Right cardiac atrium (tissue), 5 donors: ENCODE measurements at places on chromosomes 5 and 9. TPM values are rescaled to one million over a fixed set of nuclear protein-coding genes. Genes with fewer than 3 reads are reported as not detected.

GRXCR2 gene
- 2.3 TPM for total RNA-seq

ANXA6 gene
- 238 TPM for total RNA-seq

GMCL2 gene
- not detected for total RNA-seq

ZFP62 gene
- total RNA-seq: 20.1 TPM

ASPN gene
- 9.8 TPM for total RNA-seq

ARPC5L gene
- total RNA-seq: 37.5 TPM

PCDHGB2 gene
- total RNA-seq: 3.5 TPM

FSD1L gene
- 4.3 TPM for total RNA-seq

IL13 gene
- total RNA-seq: not detected

MCIDAS gene
- not detected for total RNA-seq

LCN9 gene
- total RNA-seq: not detected

CCL19 gene
- 5.7 TPM for total RNA-seq

SLC31A1 gene
- 20.7 TPM for total RNA-seq

DNA sequence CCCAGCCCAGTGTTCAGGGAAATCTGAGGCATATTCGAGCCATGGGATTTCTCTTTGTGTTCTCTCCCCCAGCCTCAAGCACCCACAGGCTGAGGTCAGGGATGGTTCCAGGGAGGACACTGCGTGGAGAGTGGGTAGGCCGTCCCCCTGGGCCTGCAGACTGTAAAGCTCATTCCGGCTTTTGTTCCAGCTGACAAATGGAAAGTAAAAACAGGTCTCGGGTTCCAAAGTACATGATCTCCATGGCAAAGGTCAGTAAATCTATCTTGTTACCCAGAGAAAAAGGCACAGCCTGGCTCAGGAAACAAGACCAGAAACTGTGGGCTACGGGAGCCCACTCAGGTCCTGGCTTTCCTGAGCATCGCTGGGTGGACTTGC is 116.2 kb downstream of the ROR2 start:
- no peak for DNase-seq

GRCh38 chr9:114371343-114371944 is 16.3 kb downstream of the AKNA start:
- DNase-seq: no peak

- DNase-seq: no peak
Measured at GRCh38 chr5:35540002-35540401, 77.7 kb upstream of the SPEF2 start.

DNA sequence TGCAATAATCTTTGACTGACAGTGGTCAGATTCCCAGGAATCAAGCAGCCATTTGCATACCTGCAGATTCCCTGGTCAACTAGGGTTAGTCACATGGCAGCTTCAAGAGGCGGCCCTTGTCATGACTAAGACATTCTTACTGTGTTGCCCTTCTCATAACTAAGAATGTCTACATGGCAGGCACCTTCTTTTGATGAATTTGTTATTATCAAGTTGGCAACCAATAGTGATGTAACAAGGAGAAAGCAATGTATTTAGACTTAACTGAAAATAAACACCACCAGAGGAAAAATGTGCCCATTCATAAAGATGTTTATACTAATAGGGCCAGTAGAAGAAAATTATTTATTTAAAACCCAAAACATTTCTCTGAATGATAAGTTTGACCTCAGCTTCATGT is 215.6 kb downstream of the TLE1 start:
- no peak for DNase-seq

DNA sequence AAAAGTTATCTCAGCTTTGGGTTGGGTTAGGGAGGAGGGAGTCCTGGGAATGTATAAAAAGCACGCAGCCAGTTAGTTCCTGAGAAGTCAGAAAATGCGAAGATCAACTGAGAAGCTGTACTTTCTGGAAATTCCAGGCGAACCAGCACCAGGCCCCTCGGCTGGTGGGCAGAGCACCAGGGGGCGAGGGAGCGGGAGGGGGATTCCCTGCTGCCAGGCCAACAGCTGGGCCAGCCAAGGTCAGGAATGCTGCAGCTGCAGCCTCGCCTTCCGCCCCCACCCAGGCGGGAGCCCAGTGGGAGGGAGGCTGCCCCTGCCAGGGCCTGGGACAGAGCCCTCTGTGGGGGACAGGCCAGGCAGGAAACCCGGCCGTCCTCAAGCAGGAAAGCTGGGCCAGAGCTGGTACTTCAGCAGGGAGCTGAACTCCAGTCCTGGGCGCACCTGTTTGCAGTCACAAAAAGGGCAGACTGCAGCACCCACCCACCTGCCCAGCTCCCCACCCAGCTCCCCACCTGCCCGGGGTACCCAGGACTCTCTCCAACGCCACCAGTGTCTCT is 35.5 kb downstream of the VAV2 start:
- DNase-seq: peak; percentile 81

- no peak for DNase-seq
Measured at GRCh38 chr9:129322641-129323375, 144.7 kb upstream of the IER5L start.

DNA sequence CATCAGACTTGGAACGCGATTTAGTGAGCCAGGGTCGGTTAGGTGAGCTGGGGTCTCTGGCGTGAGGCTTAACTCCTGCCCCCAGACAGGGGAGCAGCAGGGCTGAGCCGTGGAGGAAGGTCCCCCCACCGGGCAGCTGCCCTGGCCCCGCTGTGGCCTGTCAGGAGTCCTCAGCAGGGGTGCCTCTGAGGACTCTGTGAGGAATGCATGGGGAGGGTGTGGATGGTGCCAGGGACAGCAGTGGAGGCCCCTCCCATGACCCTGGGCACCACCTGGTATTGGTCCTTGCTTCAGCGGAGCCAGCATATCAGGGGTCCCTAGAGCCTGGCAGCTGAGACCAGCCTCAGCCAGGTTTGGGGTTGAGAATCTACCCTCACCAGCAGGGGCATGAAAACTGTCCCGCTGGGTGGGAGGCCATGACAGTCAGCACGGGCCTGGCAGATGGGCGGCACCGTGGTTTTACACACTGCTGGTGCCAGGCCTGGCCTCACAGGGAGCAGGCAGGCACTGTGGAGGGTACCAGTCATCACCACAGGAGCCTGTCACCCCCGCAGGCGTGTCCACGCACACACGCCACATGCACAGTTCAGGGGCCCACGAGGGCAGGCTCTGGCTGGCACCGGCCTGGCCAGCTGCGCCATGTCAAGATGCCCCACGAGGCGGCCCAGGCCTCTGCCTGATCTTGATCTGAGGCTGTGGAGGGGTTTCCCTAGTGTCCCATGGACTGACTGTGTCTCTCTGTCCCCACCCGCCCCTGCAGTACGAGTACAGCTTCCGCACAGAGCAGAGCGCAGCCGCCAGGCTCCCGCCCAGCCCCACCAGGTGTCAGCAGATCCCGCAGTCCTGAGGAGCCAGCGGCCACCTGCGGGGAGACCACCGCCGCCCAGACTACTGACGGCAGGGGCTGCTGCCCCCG is 111.1 kb upstream of the LMX1B start:
- peak; percentile 56 for DNase-seq

DNA sequence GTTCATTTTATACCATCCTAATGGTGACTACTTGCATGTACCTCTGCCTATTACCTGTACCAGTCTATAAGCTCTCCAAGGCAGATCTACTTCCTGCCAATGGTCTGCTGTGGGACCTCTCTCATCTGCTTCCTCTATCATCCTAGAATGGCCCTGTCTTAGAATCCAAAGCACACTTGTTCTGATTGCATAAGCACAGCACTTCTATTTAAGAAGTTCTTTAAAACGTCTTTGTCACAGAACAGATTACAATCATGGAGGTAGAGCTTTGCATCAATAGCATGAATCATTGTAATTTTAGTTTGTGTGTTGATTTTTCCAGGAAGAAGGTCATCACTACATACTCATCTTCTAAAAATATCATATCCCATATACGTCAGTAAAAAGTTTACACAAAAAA is 131.8 kb upstream of the ACOT12 start:
- no peak for DNase-seq

DNA sequence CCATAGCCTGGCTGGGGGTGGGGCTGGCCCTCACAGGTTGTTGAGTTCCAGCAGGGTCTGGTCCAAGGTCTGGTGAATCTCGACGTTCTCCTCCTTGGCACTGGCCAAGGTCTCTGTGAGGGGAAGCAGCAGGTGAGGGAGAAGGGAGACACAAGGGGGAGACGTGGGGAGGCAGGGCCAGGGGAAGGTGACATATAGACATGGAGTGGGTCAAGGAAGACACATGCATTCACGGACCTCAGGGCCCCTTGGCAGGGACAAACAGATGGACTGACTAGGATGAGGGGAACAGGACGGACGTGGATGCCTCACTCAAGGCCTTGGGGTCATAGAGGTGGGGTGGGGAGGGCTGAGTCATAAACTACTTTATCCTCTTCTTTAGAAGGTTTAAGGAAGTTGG is 7.7 kb downstream of the TPM2 start:
- no peak for DNase-seq

DNA sequence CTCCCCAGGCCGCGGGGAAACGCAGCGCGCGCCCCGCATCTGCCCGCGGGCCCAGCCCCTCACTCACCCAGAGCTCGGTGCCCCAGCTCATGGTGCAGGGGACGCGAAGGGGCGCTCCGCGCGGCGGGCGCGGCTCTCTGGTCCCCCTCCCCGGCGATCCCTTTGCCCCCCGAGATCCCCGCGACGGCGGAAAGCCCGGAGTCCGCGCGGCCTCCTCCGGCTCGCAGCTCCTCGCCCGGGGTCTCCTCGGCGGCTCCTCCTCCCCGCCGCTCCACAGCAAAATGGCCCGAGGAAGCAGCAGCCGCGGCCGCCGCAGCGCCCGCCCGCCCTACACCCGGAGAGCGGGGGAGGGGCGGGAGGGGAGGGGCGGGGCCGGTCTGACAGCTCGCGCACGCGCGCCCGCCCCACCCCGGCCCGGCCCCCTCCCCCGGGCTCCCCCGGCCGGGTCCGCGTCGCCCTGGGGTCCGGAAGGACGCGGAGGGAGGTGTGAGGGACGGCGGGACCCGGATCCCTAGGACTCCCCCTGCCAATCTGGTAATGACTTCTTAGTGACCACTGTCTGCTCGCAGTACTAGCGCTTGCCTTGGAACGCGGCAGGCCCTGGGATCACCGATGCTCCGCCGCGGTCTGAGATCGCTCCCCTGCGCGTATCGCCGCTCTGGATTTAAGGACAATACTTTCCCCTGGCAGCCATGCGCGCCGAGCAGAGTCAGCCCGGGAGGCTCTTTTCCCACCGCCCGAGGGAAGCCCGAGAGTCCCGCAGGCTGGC is at the start of gene FNBP1:
Gene FNBP1 (minus strand): TSS at position 305 of the 769 bp plus-strand sequence. CDS start 214 bp downstream, at position 91.
- peak; percentile 94 for DNase-seq

- no peak for DNase-seq
Measured at GRCh38 chr5:171801-172331, 19.4 kb upstream of the LRRC14B start.

- no peak for DNase-seq
Measured at GRCh38 chr9:84593352-84593751, 76.2 kb upstream of the NTRK2 start.

DNA sequence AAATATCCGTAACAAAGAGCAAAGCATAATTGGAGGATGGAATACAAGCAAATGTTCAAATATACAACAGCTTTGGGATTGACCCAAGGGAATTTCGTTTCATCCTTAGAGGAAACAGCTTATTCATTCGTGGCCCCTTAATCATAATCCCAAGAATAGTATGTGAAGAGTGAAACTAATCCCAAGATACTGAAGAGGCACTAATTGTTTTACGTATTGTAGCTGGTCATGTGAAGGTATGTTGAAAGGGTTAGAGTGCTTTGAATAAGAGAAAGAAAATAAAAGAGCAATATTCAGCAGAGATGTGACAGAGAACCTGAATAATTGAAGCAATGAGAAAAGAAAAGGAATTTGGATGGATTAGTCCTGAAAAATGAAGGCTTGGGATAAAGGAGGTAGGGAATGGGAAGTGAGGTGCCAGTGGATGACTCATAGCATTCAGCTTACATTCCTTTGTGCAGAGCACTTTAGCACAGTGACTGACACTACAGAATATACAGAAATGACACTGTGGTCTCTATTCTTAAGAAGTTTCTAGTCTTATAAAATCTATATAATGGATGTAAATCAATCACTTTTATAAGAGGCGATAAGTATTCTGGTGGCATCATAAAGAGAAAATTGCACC is 221.9 kb downstream of the TLR4 start:
- DNase-seq: no peak

GRCh38 chr5:116861097-116861496 is 286.5 kb upstream of the SEMA6A start:
- DNase-seq: no peak

GRCh38 chr5:75202935-75203334 is 33.7 kb downstream of the ANKRD31 start:
- DNase-seq: no peak

DNA sequence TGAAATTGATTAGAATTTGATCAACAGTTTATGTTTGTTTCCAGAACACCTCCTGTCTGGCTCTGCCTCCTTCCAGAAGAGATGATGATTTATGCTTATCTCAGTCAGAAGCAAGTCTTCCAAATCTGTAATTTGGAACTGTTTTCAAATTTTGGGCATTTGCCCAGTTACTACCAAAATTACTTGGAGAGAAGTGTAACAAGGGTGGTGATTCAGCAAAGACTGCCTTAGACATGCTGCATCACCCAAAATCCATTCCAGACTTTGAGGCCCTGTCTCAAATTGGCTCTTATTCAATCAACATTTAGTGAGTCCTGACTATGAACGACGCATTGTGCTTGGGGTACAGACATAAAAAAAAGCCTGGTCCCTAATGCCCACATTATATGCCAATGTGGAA is 89.4 kb downstream of the SH3TC2 start:
- no peak for DNase-seq

DNA sequence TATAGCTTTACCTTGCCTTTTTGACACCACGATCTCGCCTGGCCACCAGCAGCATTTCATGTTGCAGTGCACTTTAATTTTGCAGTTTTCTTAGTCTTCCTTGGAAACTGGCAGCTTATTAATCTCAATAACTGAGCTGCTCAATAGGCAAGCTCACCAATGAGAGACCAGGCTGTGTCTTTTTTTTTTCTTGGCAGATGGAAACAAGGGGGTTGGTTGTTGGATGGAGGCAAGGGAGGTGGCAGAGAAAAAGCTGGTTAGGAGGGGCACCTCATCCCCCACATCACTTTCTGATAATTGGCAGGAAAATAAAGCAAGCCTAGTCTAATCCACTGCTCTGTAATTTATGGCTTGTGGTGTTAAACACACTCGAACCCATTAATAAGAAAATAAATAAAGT is 324.5 kb upstream of the WWC1 start:
- no peak for DNase-seq

- DNase-seq: no peak
Measured at GRCh38 chr9:114431003-114431402, 43.2 kb upstream of the AKNA start.

GRCh38 chr9:134725605-134725940 is 84.0 kb downstream of the COL5A1 start:
- no peak for DNase-seq

- no peak for DNase-seq
Measured at GRCh38 chr9:97773091-97773490, 76.0 kb upstream of the XPA start.

- DNase-seq: no peak
Measured at GRCh38 chr5:123690821-123691220, 178.8 kb downstream of the CSNK1G3 start.

- DNase-seq: no peak
Measured at GRCh38 chr9:69180200-69180599, 6.1 kb downstream of the TJP2 start.

DNA sequence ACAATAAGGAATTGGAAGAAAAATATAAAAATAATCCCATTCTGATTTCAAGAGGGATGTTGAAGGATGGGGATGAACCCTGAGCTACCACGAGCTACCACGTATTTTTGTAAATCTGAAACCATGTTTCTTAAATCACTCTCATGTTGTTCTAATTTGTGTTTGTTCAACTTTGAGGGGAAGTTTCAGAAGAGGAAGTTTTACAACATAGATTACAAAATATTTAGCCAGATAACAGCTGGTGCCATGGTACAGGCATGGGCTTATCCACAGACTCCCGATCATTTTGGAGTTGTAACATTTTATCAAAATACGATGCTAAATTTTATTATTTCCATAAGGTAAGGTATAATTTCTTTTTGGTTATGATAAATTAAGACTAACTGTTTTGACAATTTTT is 15.2 kb downstream of the CCDC125 start:
- DNase-seq: no peak
